ENCODE measurements at places on chromosomes 16 and 17.

- no peak for DNase-seq
Observed at GRCh38 chr17:44210342-44211192, 8.9 kb downstream of the UBTF start.

DNA sequence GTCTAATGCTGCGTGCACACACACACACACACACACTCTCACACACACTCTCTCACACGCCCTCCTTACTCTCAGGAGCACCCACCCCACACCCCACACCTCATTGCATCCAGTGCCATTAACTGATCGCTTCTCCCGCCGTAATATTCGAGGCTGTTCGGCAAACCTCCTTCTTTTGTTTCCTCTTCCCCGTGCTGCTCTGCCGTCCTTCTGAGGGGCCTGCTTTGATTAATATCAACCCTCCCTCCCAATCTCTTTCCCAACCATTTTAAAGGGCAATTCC, 156.2 kb upstream of the TNRC6C start:
- DNase-seq: no peak

- DNase-seq: no peak
Observed at GRCh38 chr16:55933038-55933437, 57.9 kb upstream of the CES5A start.

- DNase-seq: peak; percentile 24
Observed at GRCh38 chr17:70938336-70938735, 769.0 kb downstream of the KCNJ2 start.

DNA sequence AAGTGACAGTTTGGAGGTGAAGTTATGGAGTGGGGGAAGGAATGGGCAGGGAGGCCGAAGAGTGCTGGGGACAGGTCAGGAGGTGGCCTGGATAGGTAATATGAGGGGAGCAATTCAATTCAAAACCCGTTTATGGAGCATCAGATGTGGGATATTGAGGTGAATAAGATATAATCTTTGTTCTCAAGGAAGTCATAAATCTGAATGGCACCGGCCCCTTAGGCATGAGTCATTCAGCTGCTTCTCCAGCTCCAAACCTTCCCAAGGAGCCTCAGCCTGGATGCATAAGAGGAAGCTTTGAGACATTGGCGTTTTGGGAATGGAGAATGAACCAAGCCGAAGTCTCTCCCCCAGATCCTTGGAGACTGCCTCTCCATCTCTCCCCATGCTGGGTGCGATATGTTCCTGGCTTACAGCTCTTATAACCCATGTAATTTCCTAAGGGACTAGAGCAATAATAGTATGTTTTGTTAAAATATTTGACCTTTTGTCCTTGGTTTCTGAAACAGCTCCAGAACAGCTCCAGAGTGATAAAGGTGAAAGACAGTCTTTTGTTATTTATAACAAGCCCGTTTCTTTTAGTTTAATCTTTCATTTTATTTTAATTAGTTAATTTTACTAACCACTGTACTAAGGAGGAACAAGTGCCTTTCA, 1.7 kb downstream of the TUBG2 start:
- no peak for DNase-seq

DNA sequence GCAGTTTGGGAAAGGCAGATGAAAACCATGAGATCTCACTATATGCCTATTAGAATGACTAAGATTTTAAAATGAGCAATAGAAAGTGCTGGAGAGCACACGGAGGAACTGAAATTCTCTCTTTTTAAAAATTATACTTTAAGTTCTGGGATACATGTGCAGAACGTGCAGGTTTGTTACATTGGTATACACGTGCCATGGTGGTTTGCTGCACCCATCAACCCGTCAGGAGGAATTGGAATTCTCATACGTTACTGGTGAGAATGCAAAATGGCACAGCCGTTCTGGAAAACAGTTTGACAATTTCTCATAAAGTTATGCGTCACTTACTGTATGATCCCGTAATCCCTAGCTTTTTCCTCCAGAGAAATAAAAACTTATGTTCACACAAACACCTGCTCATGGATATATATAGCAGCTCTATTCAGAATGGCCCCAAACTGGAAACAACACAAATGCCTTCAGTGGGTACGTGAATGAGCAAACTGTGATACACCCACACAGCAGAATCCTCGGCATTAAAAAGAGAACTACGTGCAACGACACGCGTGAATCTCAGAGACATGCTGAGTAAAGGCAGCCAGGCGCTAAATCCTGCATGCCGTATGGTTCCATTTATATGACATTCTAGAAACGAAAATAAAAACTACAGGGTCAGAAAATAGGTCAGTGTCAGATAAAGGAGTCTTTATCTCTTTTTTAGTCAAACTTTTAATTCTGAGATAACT, 11.8 kb downstream of the PIK3R6 start:
- DNase-seq: no peak

DNA sequence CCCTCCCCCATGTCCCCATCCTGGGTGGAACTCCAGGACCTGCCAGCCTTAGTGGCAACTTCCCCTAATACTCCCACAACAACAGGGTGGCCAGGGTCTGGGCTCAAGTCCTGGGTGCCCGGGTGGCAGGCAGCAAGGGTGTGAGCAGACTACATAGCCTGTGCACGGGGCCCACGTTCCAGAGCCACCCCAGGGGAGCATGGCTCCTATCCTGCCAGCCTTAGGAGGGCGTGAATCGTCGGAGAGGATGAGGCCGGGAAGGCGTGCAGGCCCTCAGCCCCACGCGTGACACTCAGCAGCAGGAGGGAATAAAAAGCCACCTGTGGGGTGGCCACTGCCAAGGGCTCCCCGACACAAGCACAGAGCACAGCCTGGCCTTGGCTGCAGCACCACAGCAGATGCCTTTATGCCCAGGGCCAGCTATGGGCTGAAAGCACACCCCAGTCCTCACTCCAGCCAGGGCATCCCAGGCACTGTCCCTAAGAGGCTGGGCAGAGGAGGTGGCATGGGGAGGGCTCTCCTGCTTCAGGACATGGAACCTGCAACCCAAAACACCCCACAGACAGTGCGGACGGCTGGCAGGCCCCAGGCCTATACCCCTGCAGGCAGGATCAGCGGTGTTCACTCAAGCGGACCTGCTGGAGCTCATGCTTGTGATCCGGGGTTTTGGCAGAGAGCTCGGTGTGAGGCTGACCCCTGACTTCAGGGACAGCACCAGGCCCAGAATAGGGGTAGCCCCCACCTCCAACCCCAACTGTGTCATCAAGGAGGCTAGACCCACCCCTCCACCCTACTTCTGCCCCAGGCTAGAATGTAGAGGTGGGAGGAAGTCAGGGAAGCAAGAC, 2.7 kb downstream of the BCAR1 start:
- no peak for DNase-seq

- DNase-seq: no peak
Observed at GRCh38 chr17:19747159-19747719, 859 bp downstream of the ALDH3A1 start.

GRCh38 chr17:81165246-81166032, at the start of gene PVALEF:
PVALEF (plus strand) TSS chr17:81165507; CDS start chr17:81181227, 15,720 bp downstream.
- no peak for DNase-seq

- DNase-seq: no peak
Observed at GRCh38 chr17:50865060-50865867, 890 bp downstream of the TOB1 start.

GRCh38 chr17:48498164-48498850, 32.5 kb downstream of the HOXB1 start:
- peak; percentile 18 for DNase-seq

GRCh38 chr16:2702871-2703745, 16.9 kb downstream of the PRSS27 start:
- no peak for DNase-seq

GRCh38 chr16:57906382-57907316, 64.3 kb downstream of the CNGB1 start:
- DNase-seq: no peak

DNA sequence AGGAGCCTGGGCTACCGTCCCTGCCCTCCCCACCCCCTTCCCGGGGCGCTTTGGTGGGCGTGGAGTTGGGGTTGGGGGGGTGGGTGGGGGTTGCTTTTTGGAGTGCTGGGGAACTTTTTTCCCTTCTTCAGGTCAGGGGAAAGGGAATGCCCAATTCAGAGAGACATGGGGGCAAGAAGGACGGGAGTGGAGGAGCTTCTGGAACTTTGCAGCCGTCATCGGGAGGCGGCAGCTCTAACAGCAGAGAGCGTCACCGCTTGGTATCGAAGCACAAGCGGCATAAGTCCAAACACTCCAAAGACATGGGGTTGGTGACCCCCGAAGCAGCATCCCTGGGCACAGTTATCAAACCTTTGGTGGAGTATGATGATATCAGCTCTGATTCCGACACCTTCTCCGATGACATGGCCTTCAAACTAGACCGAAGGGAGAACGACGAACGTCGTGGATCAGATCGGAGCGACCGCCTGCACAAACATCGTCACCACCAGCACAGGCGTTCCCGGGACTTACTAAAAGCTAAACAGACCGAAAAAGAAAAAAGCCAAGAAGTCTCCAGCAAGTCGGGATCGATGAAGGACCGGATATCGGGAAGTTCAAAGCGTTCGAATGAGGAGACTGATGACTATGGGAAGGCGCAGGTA, 762 bp downstream of the CDK12 start:
- DNase-seq: no peak

GRCh38 chr16:10525214-10525825, 55.1 kb downstream of the EMP2 start:
- no peak for DNase-seq

GRCh38 chr17:17712268-17712924, 31.1 kb downstream of the RAI1 start:
- DNase-seq: no peak

- DNase-seq: no peak
Observed at GRCh38 chr16:66273053-66273452, 93.4 kb upstream of the CDH5 start.

- DNase-seq: no peak
Observed at GRCh38 chr16:535446-536405, 8.2 kb downstream of the CAPN15 start.

DNA sequence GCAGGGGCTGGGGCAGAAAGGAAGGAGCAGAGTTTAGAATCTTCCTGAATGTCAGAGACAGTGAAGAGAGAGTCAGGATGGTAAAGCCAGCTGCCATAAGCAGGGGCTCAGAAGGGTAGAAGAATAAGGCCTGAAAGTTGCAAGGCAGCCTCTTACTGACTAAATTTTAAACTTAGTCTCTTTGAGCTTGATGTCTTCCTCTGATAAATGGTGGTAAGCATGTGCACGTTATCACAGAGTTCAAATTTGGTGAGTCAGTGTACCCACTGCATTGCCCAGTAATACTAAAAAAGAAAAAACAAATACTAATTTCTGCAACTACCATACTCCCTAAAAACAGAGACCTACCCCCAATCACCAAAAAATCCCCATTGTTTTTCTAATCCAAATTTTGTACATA, 45.2 kb downstream of the SIAH1 start:
- DNase-seq: no peak

DNA sequence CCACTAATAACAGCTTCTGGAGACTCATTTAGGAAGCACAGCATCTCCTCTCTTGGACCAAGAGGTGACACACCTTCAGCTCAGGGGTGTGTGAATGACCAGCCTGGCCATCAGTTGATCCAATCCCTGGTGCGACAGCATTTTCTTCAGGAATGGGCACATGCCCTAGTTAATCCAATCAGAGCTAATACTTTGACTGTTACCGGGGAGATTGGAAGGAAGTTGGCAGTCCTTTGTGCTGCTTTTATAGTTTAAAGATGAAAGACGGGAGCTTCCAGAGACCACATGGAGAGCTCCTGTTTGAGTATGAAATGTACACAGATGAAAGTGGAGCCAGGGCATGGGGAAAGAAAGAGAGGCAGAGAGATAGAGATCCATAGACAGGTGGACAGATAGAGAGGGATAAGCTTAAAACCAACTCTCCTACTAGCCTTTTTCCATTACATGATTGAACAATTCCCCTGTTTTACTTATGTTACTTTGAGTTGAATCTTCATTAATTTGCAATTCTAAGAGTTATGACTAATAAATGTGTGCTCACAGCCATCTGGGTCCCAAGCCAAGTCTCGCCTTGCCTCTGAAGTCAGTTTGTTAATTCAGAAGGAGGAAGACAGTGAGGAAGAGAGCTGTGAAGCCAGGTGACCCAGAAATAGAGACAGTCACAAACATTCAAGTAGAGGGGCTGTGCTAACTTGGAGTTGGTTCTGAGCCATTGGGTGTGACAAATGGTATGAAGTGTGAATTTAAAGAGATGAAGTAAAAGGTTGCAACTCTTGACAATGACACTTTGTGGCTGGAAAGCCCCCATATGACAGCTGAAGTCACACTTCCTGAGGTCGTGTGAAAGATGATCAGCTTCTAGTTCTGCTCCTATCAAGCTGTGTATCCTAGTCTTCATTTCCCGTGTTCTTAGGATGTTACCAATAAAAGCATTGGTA, 120.0 kb upstream of the GOT2 start:
- no peak for DNase-seq

Data from COR-L47 (cell line).